ENCODE measurements at places on chromosomes 16 and 17. TPM values are rescaled to one million over a fixed set of nuclear protein-coding genes. Genes with fewer than 3 reads are reported as not detected.

- peak; percentile 45 for DNase-seq
These were observed 14.9 kb downstream of the IGFBP4 start for GRCh38 chr17:40457964-40458791.

The CD2BP2 gene
- 33.8 TPM for polyA plus RNA-seq

DNA sequence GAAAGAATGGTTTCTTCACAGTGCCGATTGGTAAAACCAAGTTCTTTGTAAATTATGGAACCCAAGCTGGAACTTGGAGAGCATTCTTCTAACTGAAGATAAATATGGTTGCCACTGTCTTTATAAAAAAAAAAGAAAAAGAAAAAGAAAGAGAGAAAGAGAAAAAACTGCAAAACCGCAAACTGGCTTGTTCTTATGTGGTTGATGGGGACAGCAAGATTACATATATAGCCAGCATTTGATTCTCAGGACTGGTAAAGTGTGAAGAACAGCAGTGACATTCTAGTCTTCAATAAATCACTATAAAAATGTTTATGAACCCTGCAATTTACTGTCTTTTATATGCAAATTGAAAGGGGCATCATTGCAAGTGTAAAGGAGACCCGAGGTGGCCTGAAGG lies 605.1 kb downstream of the MAF start:
- no peak for DNase-seq

DNA sequence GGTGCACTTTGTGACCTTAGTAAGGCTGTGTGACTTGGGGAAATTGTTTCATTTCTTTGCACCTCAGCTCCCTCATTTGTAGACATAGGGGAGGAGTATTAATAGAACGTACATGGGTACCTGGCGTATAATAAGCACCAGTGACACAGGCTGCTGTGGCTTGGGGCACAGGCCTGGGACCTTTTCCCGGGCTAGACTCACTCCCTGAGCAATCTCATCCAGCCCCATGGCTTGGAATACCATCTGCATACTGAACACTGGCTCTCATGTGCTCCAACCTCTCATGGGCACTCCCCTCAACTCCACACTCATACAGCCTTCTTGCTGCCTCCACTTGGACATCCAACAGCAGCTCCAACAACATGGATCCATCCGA lies 41.0 kb upstream of the MRPS23 start:
- DNase-seq: no peak

GRCh38 chr17:21061971-21062526 lies 19.2 kb upstream of the USP22 start:
- no peak for DNase-seq

- no peak for DNase-seq
These were observed 92.9 kb upstream of the ZNF750 start for GRCh38 chr17:82932518-82933310.
